ENCODE measurements at places on chromosomes 12 and 14.

DNA sequence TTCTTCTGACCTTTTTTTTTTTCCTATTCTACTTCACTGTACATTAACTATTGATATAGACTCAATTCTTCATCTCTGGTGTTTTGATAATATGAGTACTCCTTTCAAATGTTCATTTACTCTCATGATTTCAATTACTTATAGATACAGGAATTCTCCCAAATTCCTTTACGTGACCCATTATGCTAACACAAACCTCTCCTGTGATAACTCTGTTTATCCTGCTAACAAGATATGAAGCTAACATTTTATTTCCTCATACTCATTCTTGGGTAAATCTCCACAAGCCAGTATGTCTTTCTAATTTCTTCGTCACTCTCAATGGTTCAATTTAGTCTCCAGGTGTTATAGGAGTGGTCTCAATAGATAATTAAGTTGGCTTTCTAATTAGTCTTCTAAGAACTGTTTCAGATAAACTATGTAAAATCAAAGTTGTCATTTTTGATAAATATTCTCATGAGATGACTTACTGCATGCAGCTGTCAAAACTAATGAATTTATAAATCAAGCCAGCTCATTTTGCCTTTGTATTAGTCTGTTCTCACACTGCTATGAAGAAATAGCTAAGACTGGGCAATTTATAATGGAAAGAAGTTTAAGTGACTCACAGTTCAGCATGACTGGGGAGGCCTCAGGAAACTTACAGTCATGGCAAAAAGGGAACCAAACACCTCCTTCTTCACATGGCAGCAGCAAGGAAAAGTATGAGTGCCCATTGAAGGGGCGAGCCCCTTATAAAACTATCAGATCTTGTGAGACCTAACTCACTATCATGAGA lies 130.6 kb upstream of the MYF6 start:
- DNase-seq, result no peak

DNA sequence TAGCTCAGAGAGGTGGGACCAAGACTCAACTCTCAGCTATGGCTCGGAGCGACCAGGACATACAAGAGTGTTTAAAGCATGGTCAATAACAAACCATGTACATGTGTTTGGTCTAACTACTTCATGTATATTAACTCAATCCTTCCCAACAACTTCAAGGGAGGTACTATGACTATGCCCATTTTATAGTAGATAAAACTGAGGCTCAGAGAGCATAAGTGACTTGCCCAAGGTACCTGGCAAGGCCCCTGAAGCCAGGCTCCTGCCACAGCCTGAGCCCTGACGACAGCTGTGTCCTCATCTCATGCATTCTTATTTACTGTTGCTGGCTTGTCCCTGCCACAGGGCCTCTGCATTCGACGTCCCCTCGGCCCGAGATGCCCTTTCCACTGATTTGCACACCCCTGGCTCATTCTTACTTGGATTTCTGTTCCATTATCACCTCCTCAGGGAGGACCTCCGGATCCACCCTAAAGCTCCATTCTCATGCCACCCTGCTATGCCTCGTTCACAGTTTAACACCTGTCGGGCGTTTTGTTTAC lies 2.6 kb downstream of the TESC start:
- no peak for DNase-seq

- no peak for DNase-seq
These were observed 499 bp downstream of the TOGARAM1 start for GRCh38 chr14:44962334-44963043.

DNA sequence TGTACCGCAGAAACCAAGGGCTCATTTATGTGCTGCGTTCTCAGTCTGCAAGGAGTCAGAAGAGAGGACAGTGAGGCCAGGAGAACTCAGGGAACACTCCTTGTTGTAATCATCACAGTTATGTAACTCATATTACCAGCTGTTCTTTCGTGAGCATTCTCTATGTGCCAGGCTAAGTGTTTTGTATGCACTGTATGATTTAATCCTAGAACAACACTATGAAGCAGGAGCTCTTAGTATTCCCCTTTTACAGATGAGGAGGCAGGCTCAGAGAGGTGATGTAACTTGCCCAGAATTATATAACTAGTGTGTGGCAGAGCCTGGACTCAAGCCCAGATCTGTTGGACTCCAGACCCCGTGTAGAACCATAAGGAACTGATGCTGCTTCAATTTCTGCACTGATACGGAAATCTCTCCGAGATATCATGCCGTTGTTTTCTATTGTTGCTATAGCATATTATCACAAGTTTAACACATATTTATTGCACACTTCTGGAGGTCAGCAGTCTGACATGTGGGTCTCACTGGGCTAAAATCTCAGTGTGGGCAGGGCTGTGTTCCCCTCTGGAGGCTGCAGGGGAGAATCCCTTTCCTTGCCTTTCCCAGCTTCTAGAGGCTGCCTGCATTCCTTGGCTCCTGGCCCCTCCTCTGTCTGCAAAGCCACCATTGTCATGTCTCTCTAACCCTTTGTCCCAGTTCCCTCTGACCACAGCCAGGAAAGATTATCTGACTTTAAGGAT lies 16.3 kb upstream of the CD9 start:
- peak; percentile 46 for DNase-seq

DNA sequence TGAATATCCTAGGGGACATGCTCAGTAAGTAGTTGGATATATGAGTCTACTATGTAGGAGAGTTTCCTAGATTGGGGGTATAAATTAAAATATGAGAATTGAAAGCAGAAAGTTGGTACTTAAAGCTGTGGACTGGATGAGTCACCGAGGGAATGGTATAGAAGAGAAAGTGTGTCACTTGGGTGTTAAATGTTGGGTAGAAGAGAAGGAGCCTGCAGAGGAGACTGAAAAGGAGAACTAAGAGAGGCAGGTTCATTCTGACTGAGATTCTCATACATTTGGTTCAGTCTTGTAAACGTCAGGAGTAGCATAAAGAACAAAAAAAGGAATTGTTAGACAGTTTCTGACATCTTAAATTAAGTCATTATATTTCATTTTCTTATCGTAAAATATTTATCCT lies 19.9 kb downstream of the LRRC9 start:
- no peak for DNase-seq

GRCh38 chr12:32444895-32445294 lies 45.5 kb downstream of the FGD4 start:
- DNase-seq, result no peak

- no peak for DNase-seq
These were observed 1068.6 kb downstream of the BCL11B start for GRCh38 chr14:98203421-98203820.

GRCh38 chr14:58736606-58737005 lies 98.8 kb downstream of the DACT1 start:
- no peak for DNase-seq

- DNase-seq, result no peak
These were observed 356.7 kb upstream of the DIO2 start for GRCh38 chr14:80567905-80568536.

DNA sequence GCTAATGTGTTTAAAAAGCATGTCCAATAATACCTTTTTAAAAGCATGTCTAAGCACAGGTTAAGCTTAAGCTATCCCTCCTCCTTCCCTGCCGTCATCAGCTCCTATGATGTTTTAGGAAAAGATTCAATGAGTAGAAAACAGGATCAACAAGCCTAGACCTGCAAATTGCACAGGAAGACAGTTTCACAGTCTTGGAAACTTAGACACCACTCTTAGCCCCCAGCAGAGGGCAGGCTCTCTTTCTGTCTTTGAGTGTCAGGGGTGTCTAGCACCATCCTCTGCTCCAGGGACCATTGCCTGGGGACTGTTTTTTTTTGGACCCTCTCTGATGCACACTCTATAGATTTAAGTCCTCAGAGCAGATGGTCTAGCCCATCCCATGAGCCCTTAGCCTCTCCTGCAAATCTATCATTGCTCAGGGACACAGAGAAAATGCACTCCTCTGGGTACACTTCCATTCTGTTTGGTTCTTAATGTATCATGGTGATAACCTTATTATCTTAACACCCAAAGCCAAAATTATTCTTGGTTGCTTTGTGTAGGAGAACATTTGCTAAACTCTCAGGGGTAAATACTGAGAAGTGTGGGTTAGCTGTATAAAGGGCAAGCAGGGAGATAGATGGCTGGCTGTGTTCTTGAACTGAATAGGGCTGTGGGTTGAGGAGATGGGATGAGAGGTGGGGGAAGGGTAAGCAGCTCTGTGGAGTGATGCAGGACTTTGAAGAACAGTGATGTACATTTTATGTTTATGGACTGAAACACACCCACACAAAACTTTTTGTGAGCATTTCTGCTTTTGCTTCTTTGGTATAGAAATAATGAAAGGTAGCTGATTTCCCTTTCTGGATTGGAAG lies 259.9 kb upstream of the DDHD1 start:
- no peak for DNase-seq

DNA sequence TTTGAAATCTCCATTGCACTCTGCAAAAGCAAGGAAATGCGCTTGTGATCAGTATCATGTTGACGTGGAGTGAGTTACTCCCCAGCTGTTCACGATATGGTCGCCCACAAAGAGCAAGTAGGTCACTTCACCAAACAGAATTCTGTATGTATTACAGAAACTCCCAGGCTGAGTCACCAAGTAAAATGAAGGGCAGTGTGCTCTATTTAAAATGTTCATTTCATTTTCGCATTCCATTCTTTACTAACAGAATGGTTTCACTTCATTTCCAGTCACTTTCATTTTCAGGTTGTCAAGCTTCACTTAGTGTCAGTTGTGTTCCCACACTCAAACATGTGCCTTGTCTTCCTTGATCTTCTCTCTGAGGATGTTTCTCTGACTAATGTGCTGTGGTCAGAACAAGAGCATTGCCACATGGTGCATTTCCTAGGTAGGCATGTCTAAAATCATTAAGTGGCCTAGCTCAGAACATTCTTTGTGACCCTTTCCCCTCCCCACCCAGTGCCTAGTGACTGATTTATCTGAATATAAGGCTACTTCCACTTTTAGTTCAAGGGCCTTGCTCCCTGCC lies 391.2 kb downstream of the RAD51B start:
- DNase-seq, result peak; percentile 93

- DNase-seq, result no peak
These were observed 371 bp upstream of the SHMT2 start for GRCh38 chr12:57229046-57229633.

DNA sequence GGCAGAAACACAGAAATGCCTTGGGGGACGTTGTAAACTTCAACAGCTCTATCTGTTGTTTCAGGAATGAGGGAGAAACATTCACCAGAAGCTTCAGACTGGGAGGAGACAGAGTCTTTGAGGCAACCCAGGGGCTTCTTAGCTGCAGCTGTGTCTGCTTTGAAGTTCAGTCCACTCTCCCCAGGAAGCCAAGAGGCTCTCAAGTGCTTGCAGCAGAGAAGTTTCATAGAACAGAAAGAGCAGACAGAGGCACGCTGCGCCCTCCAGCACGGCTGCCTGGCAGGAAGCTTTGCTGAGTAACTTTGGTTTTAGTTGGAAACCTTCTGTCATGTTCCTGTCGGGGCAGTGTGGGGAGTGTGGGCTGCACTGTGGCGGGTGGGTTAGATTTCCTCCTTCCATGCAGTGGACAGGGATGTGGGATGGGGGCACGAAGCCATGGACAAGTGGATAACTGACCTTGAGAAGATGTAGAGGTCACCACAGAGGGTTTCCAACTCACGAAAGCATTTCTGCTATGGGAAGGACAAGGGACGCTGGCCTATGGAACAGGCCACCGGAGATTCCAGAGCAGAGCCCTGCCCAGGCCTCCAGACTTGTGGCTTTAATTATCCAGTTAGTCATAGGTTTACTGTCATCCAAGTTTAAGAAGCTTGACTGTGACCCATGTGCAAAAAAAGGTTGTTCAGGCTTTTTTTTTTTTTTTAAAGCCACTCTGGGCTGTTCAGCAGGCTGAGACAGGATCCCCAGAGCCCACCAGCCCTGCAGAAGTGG lies 107.7 kb downstream of the ARF6 start:
- DNase-seq, result peak; percentile 89

DNA sequence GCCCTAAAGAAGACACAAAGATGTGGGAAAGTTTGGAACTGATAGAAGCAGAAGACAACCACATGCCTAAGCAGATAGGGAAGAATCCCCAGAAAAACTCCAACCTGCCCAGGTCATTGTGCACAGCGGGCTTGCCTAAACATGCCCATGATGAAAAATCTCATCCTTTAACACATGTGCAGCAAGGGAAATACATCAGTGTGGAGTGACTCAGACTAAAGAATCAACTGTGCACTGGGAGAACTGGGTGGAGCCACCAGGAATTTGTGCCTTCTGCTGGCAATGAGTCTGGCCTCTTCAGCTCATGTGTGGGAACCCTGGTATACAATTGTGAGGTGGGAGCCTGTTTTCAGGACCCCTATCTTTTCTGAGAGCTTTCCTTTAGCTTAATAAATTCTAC lies 398.5 kb downstream of the FSCB start:
- no peak for DNase-seq

- DNase-seq, result no peak
These were observed 22.3 kb upstream of the DIO2 start for GRCh38 chr14:80233470-80234089.

DNA sequence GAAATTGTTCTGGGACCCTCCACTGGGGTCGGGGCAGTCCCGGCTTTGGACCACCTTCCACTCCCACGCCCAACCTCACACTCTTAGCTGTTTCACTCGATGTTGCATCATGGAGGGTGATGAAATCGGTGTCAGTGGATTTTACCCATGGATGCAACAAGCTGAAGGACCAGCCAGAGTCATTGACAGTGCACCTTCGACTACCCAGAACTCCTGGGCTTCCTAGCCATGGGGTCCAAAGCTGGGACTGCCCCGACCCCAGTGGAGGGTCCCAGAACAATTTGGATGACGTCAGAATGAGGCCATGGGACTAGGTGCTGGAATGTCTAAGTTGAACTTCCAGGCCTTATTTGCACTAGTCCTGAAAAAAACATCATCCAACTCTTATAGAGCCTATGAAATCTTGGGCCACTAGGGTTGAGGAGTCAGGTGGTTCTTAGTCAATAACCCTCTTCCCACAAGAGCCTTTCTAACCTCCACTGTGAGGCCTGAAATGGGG lies 882 bp upstream of the IL23A start:
- DNase-seq, result no peak

DNA sequence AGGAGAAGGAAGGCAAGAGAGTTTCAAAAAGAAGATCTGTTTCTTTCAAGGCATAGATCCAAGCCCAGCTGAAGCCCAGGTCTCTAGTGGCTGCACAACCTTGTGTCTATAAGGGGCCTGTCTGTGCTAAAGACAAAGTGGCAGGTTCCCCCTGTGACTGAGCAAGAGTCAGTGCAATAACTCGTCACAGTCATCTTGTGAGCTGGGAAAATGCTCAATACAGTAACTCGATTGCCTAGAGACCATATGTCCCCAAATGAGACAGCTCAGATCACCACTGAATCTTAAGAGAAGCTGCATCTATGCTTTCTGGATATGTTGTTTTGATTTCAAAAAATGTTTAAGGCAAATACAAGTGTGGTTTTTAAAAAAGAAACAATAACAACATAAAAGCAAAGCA lies 24.2 kb downstream of the ST8SIA1 start:
- no peak for DNase-seq

- DNase-seq, result no peak
These were observed 181.8 kb upstream of the SLC16A7 start for GRCh38 chr12:59414051-59414450.

DNA sequence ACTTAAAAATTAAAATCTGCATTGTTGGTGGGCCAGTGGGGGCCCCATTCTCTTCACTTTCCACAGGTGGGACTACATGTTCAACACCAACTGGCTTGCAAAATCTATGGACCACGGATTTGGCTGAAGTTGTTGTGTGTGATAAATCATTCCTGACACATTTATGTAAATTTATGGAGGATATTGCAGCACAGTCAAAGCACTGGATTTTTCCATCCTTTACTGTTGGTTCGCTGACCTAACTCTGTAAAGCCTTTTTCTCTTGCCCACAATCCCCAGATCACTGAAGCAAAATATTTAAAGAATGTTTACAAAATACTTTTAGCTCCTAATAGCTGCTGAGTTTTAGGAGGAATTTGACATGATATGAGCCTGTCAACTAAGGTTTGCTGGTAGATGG lies 219.7 kb upstream of the PRICKLE1 start:
- peak; percentile 31 for DNase-seq

All from GM04503 (cell line).